ENCODE measurements at places on chromosomes 7 and 10. TPM values are rescaled to one million over a fixed set of nuclear protein-coding genes. Genes with fewer than 3 reads are reported as not detected.

VWC2 gene
- polyA plus RNA-seq, result 0.01 TPM

NUTM2D gene
- polyA plus RNA-seq, result 2.4 TPM

STOX1 gene
- 5.5 TPM for polyA plus RNA-seq

CDC14C gene
- not detected for polyA plus RNA-seq

All from adipose tissue (tissue), 3 donors.